ENCODE measurements at places on chromosomes 5 and 9.

GRCh38 chr9:135574943-135575342, 13.4 kb downstream of the PAEP start:
- no peak for DNase-seq

- no peak for DNase-seq
Measured at GRCh38 chr5:9716838-9717281, 86.7 kb upstream of the TAS2R1 start.

DNA sequence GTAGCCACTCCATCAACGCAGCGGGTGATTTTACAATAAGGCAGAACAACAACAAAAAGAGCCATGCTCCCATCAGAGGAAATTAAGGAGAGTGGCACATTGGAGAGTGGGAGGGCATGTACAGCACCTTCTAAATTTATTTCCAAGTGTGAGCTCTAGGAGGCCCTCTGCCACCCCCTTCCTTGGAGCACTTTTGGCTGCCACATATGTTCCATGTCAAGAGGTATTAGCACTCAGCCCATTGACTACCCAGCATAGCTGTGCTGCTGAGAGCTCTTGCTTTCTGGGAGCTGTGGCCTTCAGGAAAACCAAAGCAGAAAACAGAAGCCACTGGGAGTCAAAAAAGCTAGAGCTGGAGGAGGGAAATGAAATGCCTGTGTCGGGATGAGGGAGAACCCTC, 200.2 kb upstream of the PANK3 start:
- peak; percentile 98 for DNase-seq

- no peak for DNase-seq
Measured at GRCh38 chr5:32711362-32711680, 200 bp downstream of the NPR3 start.

- no peak for DNase-seq
Measured at GRCh38 chr9:28539434-28540070, 966.3 kb upstream of the C9orf72 start.

DNA sequence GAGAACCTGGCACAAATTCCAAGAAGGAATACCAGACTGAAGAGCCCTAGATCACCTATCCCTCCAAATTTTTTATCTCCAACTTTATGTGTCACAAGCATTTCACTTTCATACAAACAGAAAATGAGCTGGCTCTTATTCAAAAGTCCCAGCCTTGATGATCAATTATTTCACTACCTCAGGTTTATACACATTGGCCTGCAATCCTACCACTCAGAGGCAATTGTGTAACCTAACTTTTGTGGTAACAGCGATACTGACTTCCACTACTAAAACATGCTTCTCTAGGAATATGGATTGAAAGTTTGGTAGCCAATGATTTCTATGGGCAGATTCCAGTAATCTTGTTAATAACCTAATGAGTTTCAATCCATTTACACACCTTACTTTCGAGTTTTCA, 10.5 kb downstream of the RNF38 start:
- DNase-seq = no peak

- no peak for DNase-seq
Measured at GRCh38 chr9:89701221-89701798, 96.5 kb downstream of the GADD45G start.

GRCh38 chr5:174526177-174526576, 198.2 kb upstream of the MSX2 start:
- DNase-seq = no peak

- peak; percentile 49 for DNase-seq
Measured at GRCh38 chr5:159915904-159916840, at the start of gene ADRA1B. TSS of gene ADRA1B (plus strand) at chr5:159916482. CDS start at chr5:159916906, 424 bp downstream.
